WTC11 (cell line): ENCODE measurements at places on chromosomes 5 and 9.
A peak's percentile ranks its signal among the peaks of the same experiment; 100 is the strongest.

DNA sequence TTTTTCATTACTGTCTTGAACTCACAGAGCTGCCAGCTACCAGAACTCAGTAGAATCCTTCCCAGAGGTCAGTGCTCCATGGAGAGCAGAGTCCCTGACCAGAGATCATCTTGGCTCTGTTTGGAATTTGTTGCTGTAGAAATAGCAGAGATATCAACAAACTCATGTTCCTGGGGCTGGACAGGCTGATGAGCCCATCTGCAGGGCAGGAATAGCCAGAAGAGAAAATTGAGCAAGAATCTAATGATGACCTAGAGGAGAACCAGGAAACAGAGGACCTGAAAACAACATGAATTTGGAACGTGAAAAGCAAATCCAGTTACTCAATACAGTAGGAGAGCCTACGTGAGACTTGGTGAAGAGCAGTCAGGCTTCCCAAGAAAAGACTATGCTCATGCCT lies 437.8 kb downstream of the PLK2 start:
- no peak overlapping the region for H3K4me3 ChIP-seq
- H3K4me1 ChIP-seq, result no peaks in the 10 kb centered on the region
- H3K27ac ChIP-seq, result no peak overlapping the region
- no peak for DNase-seq

- no peaks in the 10 kb centered on the region for H3K4me1 ChIP-seq
- no peak overlapping the region for H3K4me3 ChIP-seq
- no peaks in the 10 kb centered on the region for H3K27me3 ChIP-seq
- no peak for DNase-seq
These were observed 7.5 kb upstream of the CDH6 start for GRCh38 chr5:31185951-31186350.

DNA sequence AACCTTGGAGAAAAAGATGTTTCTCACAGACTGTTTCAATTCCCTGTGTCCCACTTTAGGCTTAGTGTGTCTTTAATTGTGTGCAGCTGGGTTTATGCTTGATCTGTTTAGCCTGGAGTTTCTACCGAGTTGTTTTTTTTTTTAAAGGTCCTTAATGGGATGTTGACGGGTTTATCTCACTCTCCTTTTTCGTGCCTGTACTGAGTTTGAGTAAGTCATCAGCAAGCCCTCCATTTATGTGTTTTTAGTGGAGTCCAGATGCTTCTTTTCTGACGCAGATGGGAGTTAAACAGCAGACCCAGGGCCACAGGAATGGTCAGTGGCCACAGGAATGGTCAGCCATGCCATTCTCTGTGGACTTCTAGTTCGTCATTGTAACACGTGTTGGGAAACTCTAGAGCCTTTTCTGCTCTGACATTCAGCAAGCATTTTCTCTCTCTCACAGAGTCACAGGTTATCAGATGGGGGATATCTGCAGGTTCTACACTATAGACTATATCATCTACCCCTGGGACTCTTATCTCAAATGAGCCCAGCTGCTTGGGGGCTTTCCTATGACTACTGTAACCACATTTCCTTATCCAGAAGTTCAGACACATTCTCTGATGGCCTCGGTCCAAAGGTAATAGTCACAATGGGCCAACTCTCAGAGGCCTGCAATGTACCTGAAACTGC lies 190.5 kb downstream of the TTLL11 start:
- H3K27ac ChIP-seq, result no peak overlapping the region
- H3K4me1 ChIP-seq, result no peaks in the 10 kb centered on the region
- H3K27me3 ChIP-seq, result peaks cover 4% of the 10 kb centered on the region; the same call in 1 of the 2 replicates
- H3K4me3 ChIP-seq, result no peak overlapping the region

DNA sequence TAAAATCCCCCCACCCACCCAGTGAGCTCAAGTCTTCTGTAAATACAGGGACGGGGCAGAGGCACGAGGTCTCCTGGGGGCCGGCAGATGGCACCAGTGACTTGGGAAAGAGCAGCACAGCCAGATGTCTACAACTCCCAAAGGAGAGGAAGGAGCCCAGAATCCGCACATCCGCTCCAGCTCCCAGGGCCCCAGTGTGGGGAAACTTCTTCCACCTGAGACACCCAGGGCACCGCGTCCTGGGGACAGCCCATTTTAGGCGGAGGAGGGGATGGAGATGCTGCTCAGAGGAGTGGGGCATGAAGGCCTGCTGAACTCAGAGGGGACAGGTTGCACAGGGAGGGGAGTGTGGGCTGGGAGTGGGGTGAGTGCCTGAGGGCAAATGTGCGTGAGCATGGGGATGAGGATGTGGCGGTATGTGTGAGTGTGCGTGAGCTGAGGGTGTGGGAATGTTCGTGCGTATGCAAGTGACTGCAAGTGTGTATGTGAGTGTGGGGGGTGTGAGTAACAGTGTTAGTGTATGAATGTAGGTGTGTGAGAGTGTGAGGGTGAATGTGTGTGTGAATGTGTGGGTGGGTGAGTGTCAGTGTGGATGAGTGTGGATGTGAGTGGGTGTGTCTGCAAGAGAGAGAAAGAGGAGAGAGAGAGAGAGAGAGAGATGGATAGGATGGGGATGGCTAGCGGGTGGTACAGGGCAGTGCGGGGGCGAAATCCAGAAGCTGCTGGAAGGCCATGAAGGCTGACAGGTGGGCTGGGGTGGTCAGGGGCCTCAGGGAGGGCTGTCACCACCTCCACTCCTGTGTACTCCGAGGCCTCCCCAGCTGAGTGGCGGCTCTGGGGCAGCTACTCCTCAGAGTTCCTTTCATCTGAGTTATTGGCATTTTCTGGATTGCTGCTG lies 63.5 kb downstream of the DUSP1 start:
- DNase-seq, result peak; percentile 61
- H3K4me1 ChIP-seq, result peaks cover 13% of the 10 kb centered on the region
- no peaks in the 10 kb centered on the region for H3K36me3 ChIP-seq
- H3K27ac ChIP-seq, result no peak overlapping the region
- H3K4me3 ChIP-seq, result peak overlapping the region; percentile 18; the same call in 1 of the 2 replicates

DNA sequence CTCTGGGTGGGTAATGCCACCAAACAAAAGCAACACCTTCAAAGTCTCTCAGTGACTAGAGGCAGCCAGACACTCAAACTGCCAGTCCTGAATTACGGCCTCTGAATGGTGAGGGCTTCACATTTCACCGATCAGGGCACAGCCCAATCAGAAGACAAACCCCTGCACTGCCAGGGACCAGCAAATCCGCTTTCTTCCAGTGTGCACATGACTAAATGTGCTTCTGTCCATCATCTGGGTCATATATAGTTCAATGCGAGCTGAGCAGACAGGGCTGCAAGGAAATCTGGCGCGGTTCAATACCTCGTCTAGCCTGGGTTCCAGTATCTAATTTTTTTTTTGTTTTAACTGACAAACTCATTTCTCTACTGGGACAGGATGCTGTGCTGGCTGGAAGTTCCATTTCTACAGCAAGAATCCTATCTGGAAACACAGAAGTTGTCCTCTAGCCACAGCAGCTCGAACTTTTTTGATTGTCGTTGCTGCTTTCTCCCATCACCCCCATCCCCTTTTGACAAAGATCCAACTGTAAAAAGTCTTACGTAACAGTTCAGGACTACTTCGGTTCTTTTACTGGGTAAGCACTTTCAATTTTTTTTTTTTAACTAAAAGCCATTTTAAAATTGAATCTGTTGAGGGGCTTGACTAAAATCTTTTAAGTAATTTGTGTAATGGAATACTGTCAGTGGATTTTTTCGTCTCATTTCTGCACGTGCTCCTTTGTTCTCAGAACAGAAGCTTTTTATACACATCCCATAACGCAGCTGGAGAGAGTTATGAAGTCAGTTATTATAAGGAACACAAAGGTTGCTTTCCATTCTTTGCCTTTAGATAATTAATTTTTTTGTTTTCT lies 112.7 kb downstream of the NR6A1 start:
- peak overlapping the region; percentile 98 for H3K27ac ChIP-seq
- no peaks in the 10 kb centered on the region for H3K36me3 ChIP-seq
- no peaks in the 10 kb centered on the region for H3K27me3 ChIP-seq
- H3K4me3 ChIP-seq, result peak overlapping the region; percentile 66
- H3K4me1 ChIP-seq, result peaks cover 50% of the 10 kb centered on the region
- DNase-seq, result peak; percentile 30

DNA sequence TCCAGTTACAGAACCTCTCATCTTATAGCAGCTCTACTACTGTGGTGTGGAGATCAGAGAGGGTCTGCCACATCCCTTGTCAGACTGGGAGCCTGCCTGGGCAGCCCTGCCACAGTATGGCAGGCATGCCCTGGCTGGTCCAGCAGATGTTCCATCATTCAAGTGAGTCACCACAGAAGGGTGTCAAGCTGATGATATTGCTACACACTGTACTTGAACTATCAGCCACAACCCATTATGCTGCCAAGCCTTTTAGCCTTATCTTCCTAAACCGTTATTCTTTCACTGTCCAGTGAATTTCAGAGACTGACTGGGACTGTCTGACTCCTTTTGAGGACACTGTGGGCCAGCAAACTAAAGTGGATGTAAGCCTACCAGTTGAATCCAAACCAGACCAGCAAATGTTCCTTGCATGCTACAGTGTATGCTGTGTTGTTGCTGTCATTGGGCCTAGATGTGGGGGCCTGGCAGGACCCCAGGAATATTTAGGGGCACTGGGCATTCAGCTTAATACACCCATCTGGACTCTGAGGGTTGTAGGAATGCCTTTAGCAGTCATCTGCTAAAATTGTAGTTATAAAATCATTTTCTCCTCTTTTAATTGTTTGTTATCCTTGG lies 202.6 kb downstream of the NR3C1 start:
- peak overlapping the region; percentile 31; the same call in 1 of the 2 replicates for H3K27ac ChIP-seq
- H3K27me3 ChIP-seq, result no peaks in the 10 kb centered on the region
- DNase-seq, result no peak
- H3K4me1 ChIP-seq, result peaks cover 6% of the 10 kb centered on the region

GRCh38 chr5:96254980-96255691 lies 177.9 kb downstream of the PCSK1 start:
- H3K36me3 ChIP-seq, result no peaks in the 10 kb centered on the region
- H3K27me3 ChIP-seq, result no peaks in the 10 kb centered on the region
- DNase-seq, result no peak
- H3K4me3 ChIP-seq, result no peak overlapping the region
- H3K4me1 ChIP-seq, result 0 out of 2 replicates have a peak, but pooled peaks cover 2% of the 10 kb centered on the region

DNA sequence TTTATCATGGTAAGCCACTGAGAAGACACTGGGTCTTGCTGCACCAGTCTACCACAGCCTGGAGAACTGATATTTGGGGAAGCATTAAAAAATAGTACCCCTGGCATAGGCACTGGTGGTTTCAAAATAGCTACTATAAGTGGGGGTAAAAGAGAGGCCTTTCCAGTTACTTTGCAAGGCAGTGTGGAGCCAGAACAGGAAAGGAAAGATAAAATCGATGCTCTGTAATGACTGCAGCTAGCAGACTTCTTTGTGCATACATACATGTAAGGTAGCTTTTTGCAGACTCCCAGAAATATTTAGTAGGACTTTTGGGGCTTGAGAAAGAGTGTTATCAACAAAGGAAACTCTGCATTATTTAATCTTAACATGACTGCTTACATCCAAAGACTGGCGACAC lies 31.3 kb upstream of the ALDOB start:
- no peak for DNase-seq
- no peaks in the 10 kb centered on the region for H3K27me3 ChIP-seq
- no peaks in the 10 kb centered on the region for H3K36me3 ChIP-seq
- no peak overlapping the region for H3K27ac ChIP-seq
- H3K4me3 ChIP-seq, result no peak overlapping the region

GRCh38 chr5:89968958-89969381 lies 440.6 kb downstream of the CETN3 start:
- H3K4me3 ChIP-seq, result no peak overlapping the region
- no peaks in the 10 kb centered on the region for H3K36me3 ChIP-seq
- no peak for DNase-seq
- peak overlapping the region; percentile 50; the same call in 1 of the 2 replicates for H3K27ac ChIP-seq

GRCh38 chr5:136109453-136110135 lies 23.1 kb upstream of the SMAD5 start:
- H3K27ac ChIP-seq, result no peak overlapping the region
- no peak overlapping the region for H3K4me3 ChIP-seq
- H3K27me3 ChIP-seq, result no peaks in the 10 kb centered on the region; the same call in 1 of the 2 replicates
- no peak for DNase-seq

DNA sequence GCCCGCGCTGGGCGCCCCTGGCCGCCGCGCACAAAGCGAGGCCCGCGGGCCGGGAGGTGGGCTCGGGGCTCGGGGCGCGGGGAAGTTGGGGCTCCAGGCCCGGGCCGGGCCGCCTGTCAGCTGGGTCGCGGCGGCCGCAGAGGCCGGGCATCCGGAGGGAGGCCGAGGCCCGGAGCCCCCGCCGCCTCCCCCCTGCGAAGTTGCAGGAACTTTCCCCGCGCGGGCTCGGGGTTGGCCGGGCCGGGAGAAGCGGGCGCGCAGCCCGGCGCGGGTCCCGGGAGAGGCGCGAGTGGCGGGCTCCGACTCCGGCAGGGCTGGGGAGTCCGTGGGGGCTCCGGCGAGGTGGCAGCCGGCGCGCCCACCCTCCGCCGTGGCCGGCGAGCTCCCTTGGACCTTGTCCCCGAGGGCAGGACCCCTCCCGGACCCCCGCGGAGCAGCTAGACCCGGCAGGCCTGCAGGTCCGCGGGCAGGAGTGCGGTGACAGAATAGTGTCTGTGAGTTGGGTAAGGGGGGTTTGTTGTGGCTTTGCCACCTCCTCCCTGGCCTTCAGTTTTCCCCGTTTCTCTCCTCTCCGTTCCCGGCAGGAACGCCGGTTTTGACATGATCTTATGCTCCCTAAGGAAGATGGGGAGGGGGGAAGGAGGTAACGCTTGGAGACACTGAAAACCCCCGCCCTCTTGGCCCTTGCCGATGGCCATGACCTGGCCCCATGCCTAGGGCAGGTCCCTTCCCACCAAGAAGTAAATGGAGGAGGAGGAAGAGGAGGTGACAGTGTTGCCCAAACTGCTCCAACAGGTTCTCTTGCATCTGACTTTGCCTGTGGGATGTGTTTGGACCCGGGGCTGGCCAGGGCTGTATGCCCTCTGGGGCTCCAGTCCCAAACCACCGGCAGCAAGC lies 942 bp downstream of the PHF2 start:
- no peak overlapping the region for H3K27ac ChIP-seq
- H3K27me3 ChIP-seq, result peaks cover 15% of the 10 kb centered on the region
- no peaks in the 10 kb centered on the region for H3K36me3 ChIP-seq
- H3K4me3 ChIP-seq, result peak overlapping the region; percentile 77
- DNase-seq, result no peak

DNA sequence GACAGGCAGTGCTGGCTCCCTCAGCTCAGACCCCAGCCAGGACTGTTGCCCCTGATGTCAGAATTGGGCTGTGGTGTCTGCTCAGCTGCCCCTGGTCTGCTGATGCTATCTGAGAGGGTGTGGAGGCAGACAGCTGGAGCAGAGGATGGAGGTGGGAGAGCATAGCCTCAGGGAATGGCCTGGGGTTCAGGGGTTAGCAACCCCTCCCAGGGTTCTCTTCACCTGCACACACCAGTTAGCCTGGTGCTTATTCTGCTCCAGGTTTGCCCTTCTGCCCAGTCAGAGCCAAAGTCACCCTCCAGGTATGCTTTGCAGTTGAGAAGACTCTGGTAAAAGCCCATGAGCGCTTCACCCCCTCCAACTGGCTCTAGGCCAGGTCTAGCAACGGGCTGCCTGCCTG lies 109.8 kb downstream of the SAXO1 start:
- no peak overlapping the region for H3K4me3 ChIP-seq
- H3K36me3 ChIP-seq, result no peaks in the 10 kb centered on the region
- H3K4me1 ChIP-seq, result 0 out of 2 replicates have a peak, but pooled peaks cover 4% of the 10 kb centered on the region
- DNase-seq, result no peak
